ENCODE measurements at places on chromosomes 5 and 9. TPM values are rescaled to one million over a fixed set of nuclear protein-coding genes. Genes with fewer than 3 reads are reported as not detected.

- no peaks in the 10 kb centered on the region for H3K27me3 ChIP-seq
- H3K4me3 ChIP-seq: no peak overlapping the region
- no peak overlapping the region for H3K27ac ChIP-seq
- H3K4me1 ChIP-seq: no peaks in the 10 kb centered on the region
- H3K36me3 ChIP-seq: no peaks in the 10 kb centered on the region
- DNase-seq: no peak
Observed at GRCh38 chr5:43336159-43336558, 22.9 kb upstream of the HMGCS1 start.

- no peaks in the 10 kb centered on the region for H3K4me1 ChIP-seq
- H3K27ac ChIP-seq: no peak overlapping the region
- no peak overlapping the region for H3K4me3 ChIP-seq
- no peaks in the 10 kb centered on the region for H3K27me3 ChIP-seq
- H3K36me3 ChIP-seq: no peaks in the 10 kb centered on the region
- DNase-seq: no peak
Observed at GRCh38 chr5:174115226-174115625, 69.7 kb downstream of the NSG2 start.

- H3K27me3 ChIP-seq: no peaks in the 10 kb centered on the region
- H3K27ac ChIP-seq: no peak overlapping the region
- H3K4me1 ChIP-seq: no peaks in the 10 kb centered on the region
- H3K36me3 ChIP-seq: no peaks in the 10 kb centered on the region
- no peak overlapping the region for H3K4me3 ChIP-seq
Observed at GRCh38 chr9:137638680-137639079, 19.9 kb downstream of the EHMT1 start.

DNA sequence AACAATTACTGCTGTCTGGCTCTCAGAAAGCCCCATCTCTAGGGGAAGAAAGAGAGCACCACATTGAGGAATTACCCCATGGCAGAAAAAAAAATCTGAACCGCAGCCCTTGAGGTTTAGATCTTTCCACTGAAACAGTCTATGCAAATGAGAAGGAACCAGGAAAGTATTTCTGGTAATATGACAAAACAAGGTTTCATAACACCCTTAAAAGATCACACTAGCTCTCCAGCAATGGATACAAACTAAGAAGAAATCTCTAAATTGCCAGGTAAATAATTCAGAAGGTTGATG lies 427.1 kb downstream of the PRELID2 start:
- H3K4me1 ChIP-seq: no peaks in the 10 kb centered on the region
- DNase-seq: no peak
- H3K4me3 ChIP-seq: no peak overlapping the region
- no peaks in the 10 kb centered on the region for H3K27me3 ChIP-seq
- no peak overlapping the region for H3K27ac ChIP-seq

SLC6A7 gene
- total RNA-seq: not detected

GNAQ gene
- total RNA-seq: 61.8 TPM

GRCh38 chr9:95852059-95853032 lies 23.1 kb upstream of the ERCC6L2 start:
- H3K4me3 ChIP-seq: no peak overlapping the region
- H3K27ac ChIP-seq: peak overlapping the region; percentile 43
- DNase-seq: peak; percentile 63
- no peaks in the 10 kb centered on the region for H3K36me3 ChIP-seq
- H3K27me3 ChIP-seq: no peaks in the 10 kb centered on the region
- H3K4me1 ChIP-seq: peaks cover 54% of the 10 kb centered on the region

GRCh38 chr9:136840140-136840876 lies 2.0 kb upstream of the AJM1 start:
- peaks cover 13% of the 10 kb centered on the region for H3K36me3 ChIP-seq
- no peak overlapping the region for H3K27ac ChIP-seq
- no peak for DNase-seq
- no peak overlapping the region for H3K4me3 ChIP-seq

GABBR2 gene
- total RNA-seq: 9.2 TPM

DNA sequence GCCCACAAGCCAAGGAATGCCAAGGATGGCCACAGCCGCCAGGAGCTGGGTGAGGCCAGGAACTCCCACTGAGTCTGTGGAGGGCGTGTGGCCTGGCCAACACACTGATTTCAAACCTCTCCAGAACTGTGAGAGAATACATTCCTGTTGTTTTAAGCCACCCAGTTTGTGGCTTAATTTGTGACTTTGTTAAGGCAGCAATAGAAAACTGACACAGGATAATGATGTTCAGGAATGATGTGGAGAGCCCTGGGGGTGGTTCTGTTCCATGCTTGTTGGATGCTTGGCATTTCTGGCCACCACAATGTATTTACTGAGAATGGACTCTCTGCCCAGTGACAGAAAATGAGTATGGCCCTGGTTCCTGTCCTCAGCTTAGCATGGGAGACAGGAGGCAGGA lies 82.8 kb downstream of the DAP start:
- H3K4me3 ChIP-seq: no peak overlapping the region
- no peak overlapping the region for H3K27ac ChIP-seq
- H3K36me3 ChIP-seq: peaks cover 9% of the 10 kb centered on the region
- H3K4me1 ChIP-seq: no peaks in the 10 kb centered on the region
- H3K27me3 ChIP-seq: no peaks in the 10 kb centered on the region

CXCL14 gene
- total RNA-seq: not detected

DNA sequence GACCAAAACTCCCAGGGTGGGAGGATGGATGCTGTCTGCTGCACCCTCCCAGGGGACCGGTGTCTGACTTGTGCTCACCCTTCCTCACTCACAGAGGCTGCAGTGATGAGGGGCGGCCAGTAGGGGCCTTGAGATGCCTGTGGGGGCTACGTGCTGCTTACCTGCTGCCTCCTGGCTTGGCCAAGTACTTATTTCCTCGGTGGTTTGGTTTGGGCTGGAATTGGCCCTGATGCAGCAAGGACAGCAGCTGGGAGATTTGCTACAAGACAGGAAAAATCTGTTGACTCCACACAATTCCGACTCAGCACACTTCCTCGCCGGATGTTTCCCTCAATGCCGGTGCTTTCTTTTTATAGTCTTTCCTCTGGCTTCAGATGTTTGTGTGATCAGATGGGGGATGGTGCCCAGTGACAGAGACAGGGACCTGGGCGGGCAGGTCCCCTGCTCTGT lies 6.6 kb downstream of the PCDH12 start:
- DNase-seq: peak; percentile 69
- H3K4me3 ChIP-seq: no peak overlapping the region
- no peak overlapping the region for H3K27ac ChIP-seq
- no peaks in the 10 kb centered on the region for H3K36me3 ChIP-seq
- H3K4me1 ChIP-seq: peaks cover 51% of the 10 kb centered on the region

- no peaks in the 10 kb centered on the region for H3K27me3 ChIP-seq
- no peaks in the 10 kb centered on the region for H3K36me3 ChIP-seq
- DNase-seq: no peak
- H3K4me1 ChIP-seq: no peaks in the 10 kb centered on the region
- H3K4me3 ChIP-seq: no peak overlapping the region
Observed at GRCh38 chr5:11030671-11031070, 269.6 kb upstream of the DAP start.

DNA sequence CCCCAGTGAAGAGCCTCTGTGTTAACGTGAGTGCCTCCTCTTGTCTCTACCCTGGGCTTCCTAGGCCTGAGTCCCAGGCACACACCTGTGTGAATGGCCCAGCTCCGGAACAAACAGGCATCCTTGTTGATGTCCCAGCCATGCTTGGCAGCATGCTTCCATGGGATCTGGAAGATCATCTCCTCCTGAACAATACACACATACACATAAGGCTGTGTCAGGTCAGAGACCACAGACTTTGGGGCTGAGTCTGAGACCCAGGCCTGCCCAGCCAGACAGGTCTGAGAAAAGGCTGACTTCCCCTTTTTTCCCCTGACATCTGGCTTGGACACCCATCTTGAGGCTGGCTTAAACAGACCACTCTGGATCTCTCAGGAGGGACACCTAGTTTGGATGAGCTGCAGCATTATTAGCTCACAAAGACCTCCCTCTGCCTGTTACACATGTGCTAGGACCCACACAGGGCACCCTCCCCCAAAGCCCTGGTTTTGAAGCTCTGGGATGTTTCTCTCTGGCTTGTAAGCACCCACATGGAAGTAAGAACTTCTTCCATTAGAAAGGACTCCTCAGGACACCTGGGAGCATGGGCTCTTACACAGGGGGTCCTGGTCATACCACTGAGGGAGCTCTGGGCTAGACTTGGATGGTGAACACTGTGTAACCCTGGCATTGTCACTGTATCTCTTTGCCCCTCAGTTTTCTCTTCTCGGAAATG lies 2.6 kb downstream of the IRF1 start:
- no peaks in the 10 kb centered on the region for H3K27me3 ChIP-seq
- H3K36me3 ChIP-seq: peaks cover 43% of the 10 kb centered on the region
- no peak overlapping the region for H3K4me3 ChIP-seq
- H3K4me1 ChIP-seq: peaks cover 19% of the 10 kb centered on the region
- DNase-seq: no peak

GRCh38 chr9:96015876-96016686 lies 140.6 kb downstream of the ERCC6L2 start:
- H3K4me1 ChIP-seq: peaks cover 5% of the 10 kb centered on the region
- no peak overlapping the region for H3K4me3 ChIP-seq
- no peak overlapping the region for H3K27ac ChIP-seq
- no peaks in the 10 kb centered on the region for H3K36me3 ChIP-seq
- DNase-seq: no peak
- H3K27me3 ChIP-seq: peaks cover 10% of the 10 kb centered on the region

DNA sequence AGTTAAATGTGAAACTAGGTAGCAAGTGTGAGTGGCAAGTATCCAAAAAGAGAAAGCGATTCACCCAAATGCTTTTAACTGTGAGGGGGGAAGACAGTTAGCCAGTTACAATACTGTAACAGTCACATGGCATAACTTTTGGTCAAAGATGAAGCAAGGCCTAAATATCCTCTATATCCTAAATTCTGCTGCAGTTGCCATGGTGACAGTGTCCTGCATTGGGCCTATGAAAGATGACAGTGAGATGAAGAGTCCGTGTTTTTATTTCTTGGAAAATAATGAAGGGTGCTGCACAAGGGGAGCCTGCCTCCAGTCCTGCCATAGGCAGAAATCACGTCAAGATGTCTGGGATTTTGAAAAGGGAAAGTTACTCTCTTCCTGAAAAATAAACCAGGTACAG lies 534.6 kb downstream of the NTRK2 start:
- peaks cover 7% of the 10 kb centered on the region for H3K4me1 ChIP-seq
- no peaks in the 10 kb centered on the region for H3K27me3 ChIP-seq
- no peak for DNase-seq
- H3K36me3 ChIP-seq: no peaks in the 10 kb centered on the region
- no peak overlapping the region for H3K4me3 ChIP-seq

GRCh38 chr5:33891788-33892619 lies at the start of gene ADAMTS12:
Gene ADAMTS12 (minus strand): TSS chr5:33891990. CDS start chr5:33891856, 134 bp downstream.
- peaks cover 34% of the 10 kb centered on the region for H3K27me3 ChIP-seq
- H3K27ac ChIP-seq: no peak within 1 kb of the TSS
- H3K36me3 ChIP-seq: no peaks in the 10 kb centered on the region
- H3K4me3 ChIP-seq: peak within 1 kb of the TSS; percentile 71
- DNase-seq: no peak
- H3K4me1 ChIP-seq: peaks cover 10% of the 10 kb centered on the region

PCDHGA11 gene
- total RNA-seq: 10.3 TPM

DNA sequence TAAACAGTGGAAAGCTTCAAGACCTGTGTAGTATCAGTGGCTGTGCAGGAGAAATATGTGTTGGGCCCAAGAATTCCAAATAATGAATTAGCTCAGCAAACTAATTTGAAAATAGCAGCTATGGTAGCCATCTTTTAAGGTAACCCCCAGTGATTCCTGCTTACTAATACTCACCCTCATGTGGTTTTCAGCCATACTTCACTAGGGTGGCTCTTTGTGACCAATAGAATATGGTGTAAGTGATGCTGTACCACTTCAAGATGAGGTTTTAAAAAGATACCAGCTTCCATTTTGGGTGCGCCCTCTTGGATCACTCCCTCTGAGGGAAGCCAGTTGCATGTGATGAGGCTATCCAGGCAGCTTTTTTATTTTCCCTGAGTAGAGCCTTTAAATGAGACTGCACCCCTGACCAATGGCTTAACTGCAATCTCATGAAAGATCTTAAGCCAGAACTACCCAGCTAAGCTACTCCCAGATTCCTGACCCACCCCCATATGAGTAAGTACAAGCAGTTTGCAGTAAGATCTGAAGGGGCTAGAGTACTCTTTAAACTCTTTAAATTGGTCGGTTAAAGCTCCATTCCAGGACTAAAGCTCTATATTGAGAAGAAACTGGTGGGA lies 58.3 kb downstream of the UHRF2 start:
- peaks cover 8% of the 10 kb centered on the region for H3K4me1 ChIP-seq
- H3K4me3 ChIP-seq: no peak overlapping the region
- DNase-seq: no peak
- H3K27ac ChIP-seq: no peak overlapping the region
- H3K27me3 ChIP-seq: no peaks in the 10 kb centered on the region

ACTBL2 gene
- not detected for total RNA-seq

LRRC26 gene
- not detected for total RNA-seq

DNA sequence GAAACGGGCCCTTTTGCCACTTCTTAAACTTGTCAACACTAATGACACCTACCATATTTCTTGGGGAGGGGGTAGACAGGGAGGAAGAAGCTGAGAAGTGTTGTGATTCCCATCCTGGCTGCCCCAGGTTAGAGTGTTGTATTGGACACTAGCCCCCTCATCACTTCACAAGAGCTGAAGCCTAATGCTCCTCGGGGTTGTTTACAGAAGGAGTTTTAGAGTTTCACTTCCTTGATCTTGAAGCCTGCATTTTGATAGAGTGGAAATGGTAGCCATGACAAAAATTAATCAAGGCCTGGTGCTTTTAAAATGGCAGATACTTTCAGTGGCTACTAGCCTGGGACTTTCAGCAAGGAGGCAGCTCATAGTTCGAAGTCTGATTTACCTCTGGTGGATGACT lies 11.0 kb upstream of the FAM120AOS start:
- peaks cover 35% of the 10 kb centered on the region for H3K4me1 ChIP-seq
- DNase-seq: no peak
- H3K4me3 ChIP-seq: no peak overlapping the region
- H3K36me3 ChIP-seq: no peaks in the 10 kb centered on the region
- H3K27ac ChIP-seq: no peak overlapping the region

DNA sequence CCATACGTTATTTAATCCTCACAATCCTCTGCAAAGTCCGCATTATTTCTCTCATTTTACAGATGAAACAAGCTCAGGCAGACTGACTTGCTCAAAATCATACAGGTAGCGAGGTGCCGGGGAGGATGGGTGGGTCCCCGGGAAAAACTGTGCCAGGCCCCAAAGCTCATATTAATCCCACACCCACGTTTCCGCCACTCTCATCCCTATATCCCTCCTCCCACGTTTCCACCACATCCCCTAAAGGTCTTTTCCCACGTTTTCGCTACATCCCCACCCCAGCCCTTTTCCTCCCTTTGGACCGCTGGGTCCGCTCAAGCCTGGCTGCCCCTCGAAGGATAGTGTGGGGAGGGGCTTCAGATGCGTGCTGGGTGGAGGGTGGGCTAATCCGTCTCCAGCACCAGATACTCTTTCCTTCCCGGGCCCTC lies 434 bp upstream of the FSD1L start:
- no peak for DNase-seq
- no peak overlapping the region for H3K27ac ChIP-seq
- no peaks in the 10 kb centered on the region for H3K36me3 ChIP-seq

GRCh38 chr9:116030517-116030916 lies 123.1 kb upstream of the PAPPA start:
- H3K27me3 ChIP-seq: no peaks in the 10 kb centered on the region
- no peak overlapping the region for H3K27ac ChIP-seq
- H3K36me3 ChIP-seq: no peaks in the 10 kb centered on the region
- H3K4me1 ChIP-seq: no peaks in the 10 kb centered on the region
- no peak overlapping the region for H3K4me3 ChIP-seq
- DNase-seq: no peak
